ENCODE measurements at places on chromosomes 16 and 17.

DNA sequence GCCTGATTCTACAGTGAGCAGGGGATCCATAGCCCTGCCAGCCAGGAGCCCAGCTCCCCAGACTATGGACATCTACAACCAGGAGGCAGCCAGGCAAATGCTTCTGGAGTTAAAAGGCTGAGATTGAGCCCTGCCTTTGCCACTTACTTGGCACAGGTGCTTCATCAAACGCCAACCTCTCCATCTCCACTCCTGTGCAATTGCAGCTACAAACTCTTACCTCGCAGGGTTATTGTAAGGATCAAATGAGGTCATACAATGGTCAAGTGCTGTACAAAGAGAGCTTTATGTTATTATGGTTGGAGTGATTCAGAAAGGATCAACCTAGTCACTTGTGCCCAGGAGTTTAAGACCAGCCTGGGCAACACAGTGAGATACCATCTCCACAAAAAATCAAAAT is 9.8 kb upstream of the MYO18A start:
- DNase-seq: no peak

- DNase-seq: no peak
Measured at GRCh38 chr17:41507315-41507880, 2.0 kb upstream of the KRT13 start.

DNA sequence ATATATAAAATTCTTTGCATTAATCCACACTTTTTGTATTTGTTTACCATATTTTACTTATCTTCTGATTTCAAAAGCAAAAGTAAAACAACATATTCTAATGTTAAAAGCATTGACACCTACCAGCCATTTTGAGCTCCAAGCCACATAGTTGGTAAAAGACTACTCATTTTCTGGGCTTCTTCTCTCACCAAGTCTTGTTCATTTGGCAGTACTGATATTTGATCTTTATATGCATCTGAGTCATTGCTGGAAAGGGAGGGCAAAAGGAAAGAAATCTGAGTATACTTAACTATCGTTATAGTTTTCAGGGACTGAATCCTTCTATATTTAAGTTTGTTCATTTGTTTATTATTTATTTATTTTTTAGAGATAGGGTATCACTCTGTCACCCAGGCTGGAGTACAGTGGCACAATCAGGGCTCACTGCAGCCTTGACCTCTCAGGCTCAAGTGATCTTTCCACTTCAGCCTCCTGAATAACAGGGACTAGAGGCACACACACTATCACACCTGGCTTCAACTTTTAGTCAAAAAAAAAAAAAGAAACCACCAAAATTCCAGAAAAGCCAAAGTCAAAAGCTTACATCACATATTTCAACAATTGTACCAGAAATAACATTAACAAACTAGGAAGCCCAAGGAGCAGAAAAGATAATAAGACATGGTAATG is 121.0 kb upstream of the TOB1 start:
- DNase-seq: no peak

DNA sequence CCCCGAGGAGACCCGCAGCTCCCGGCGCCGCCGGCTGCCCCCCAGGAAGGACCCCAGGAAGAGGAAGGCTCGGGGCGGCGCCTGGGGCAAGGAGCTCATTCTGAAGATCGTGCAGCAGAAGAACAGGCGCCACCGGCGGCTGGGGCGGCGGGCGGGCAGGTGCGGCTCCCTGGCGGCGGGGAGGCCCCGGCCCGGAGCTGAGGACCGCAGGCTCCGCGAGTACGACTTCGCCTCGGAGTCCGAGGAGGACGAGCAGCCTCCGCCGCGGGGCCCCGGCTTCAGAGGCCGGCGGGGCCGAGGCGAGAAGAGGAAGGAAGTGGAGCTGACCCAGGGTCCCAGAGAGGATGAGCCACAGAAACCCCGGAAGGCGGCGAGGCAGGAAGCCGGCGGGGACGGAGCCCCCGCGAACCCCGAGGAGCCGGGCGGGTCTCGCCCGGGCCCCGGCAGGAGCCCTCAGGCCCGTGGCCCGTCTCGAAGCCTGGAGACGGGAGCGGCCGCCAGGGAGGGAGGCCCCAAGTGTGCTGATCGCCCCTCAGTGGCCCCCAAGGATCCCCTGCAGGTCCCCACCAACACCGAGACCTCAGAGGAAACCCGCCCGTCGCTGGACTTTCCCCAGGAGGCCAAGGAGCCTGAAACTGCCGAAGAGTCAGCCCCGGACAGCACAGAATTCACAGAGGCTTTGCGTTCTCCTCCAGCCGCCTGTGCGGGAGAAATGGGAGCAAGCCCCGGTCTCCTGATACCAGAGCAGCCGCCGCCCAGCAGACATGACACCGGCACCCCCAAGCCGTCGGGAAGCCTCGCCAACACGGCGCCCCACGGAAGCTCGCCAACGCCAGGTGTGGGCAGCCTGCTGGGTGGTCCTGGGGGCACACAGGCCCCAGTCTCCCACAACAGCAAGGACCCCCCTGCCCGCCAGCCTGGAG is 22.3 kb upstream of the ZFPM1 start:
- DNase-seq: peak; percentile 29

DNA sequence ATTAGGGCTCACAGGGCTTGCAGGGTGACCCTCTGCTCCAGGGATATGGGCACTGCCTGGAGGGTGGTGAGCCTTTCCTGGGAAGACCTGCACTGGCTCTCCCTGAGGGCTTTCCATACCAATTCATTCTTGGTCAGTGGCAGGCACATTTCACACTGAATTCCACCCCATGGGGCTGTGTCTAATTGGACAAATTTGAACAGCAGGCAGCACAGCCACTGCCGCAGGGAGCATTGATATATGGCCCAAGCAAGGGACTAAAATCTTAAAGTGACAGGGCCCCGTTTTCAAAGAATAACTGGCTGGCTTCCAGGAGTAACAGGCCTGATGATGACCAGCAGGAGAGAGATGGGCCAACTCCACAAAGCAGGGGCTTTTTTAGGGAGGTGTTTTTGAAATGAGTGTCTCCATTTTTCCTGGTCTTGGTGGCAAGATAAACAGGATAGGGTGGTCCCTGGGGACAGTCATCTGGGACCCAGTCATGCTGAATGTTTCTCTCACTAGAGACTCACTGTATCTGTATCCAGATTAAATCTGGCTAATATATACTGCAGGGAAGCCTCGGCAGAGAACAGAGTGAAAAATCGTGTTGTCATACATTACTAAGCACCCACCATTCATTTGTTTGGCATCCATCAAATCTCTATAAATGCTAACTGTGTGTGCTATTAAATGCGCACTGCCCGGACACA is 74.1 kb upstream of the TBX2 start:
- DNase-seq: no peak

DNA sequence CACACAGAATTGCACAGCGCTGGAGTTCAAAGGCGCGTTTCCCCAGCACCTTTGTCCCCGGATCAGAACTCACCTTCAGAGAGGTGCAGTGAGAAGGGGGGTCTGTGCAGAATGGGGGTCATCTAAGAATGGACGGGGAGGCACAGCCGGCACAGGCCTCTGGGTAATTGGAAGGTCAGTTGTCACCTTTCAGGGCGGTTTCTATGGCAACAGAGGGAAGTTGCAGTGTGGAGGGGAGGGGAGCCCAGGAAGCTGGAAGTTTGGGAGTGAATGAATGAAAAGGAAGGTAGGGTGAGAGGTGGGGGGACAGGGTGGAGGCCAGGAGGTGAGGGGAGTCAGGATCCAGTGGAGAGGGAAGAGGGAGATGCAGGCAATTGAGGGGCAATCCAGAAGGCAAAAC is 12.4 kb upstream of the KCNG4 start:
- DNase-seq: no peak

GRCh38 chr17:33352526-33352925 is 59.4 kb upstream of the ASIC2 start:
- no peak for DNase-seq

GRCh38 chr17:82041144-82041814 is 3.8 kb upstream of the DCXR start:
- DNase-seq: no peak
